ENCODE measurements at places on chromosomes 6 and 20.

GRCh38 chr6:47836046-47836445 is 54.2 kb downstream of the OPN5 start:
- DNase-seq, result no peak

DNA sequence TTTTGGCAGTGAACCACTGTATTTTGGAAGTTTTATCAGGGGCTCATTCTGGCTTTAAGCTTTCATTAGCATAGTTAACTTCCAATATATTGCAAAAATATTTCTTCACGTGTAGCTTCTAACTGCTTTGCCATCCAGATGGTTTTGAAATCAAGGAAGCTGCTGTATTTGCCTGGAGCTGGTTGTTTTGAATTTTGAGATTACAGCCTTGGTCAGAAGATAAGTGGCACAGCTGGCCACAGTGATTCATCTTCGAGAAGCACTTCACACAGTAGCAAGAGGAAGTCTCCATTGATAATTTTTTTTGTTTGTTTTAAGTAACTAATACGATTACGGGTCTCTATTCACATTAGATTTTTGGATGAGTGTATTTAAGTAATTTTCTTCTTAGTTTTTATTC is 3.8 kb downstream of the APCDD1L start:
- no peak for DNase-seq

- DNase-seq, result no peak
Observed at GRCh38 chr6:110440026-110440425, 24.7 kb upstream of the DDO start.

GRCh38 chr6:157684620-157685299 is 138.3 kb upstream of the SNX9 start:
- DNase-seq, result no peak

DNA sequence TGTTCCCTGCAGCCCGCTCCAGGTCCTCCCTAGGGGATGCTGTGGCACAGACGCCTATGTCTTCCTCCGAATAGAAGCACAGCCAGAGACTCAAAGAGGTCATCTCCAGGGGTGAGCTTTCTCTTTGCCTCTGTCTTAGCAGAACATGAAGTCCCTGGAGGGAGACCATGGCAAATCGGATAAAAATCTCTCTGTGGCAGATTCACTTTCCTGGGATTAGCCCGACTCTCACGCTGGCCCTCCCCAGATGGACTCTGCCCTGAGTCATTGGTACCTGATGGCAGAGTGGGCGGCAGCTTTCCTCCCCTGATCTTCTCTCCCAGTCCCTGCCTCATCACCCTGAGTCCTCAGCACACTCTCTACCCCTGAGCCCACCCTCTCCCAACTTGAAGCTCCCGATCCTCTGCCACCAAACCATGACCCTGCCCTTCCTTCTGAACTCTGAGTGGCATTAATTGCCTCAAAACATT is 58.0 kb upstream of the CCDC167 start:
- DNase-seq, result no peak

- DNase-seq, result no peak
Observed at GRCh38 chr20:967796-968742, 34.0 kb downstream of the RSPO4 start.

GRCh38 chr20:57660922-57661745 is 40.9 kb upstream of the ZBP1 start:
- peak; percentile 10 for DNase-seq

- no peak for DNase-seq
Observed at GRCh38 chr6:158812611-158813010, 6.6 kb downstream of the EZR start.

DNA sequence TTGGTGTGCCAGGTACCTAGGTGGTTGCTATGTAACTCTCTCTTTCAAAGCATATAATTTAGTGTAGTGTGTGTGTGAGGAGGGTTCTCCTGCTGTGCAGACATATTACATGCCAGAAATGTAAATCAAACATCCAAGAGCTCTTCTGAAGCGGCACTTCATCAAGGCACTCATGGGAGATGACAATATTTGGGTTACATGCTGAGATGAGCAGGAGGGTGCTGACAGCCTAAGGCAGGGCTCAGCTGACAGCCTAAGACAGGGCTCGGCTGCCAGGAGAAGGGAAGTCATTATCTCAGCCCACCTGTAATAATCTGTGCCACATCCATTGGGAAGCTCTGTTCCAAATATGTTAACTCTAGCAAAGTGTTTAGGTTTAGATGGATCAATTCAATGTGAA is 39.1 kb downstream of the ADGRF5 start:
- DNase-seq, result no peak

DNA sequence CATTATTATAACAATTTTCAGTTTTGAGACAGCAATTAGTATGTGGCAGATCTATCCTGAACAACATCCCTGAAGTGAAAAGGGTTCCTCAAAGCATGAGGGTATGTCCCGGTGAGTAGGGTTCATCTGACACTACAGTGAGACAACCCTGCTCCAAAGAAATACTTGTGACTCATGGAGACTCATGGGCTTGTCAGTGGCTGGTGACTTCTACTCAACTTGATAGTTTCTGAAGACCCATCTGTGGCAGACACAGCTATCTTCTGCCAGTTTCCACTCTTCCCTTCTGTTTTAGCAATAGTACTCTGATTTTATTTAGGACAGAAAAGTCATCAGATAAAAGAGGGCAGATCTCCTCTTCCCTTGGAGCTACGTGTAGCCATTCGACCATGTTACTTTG is 41.4 kb downstream of the MAP3K7 start:
- no peak for DNase-seq

DNA sequence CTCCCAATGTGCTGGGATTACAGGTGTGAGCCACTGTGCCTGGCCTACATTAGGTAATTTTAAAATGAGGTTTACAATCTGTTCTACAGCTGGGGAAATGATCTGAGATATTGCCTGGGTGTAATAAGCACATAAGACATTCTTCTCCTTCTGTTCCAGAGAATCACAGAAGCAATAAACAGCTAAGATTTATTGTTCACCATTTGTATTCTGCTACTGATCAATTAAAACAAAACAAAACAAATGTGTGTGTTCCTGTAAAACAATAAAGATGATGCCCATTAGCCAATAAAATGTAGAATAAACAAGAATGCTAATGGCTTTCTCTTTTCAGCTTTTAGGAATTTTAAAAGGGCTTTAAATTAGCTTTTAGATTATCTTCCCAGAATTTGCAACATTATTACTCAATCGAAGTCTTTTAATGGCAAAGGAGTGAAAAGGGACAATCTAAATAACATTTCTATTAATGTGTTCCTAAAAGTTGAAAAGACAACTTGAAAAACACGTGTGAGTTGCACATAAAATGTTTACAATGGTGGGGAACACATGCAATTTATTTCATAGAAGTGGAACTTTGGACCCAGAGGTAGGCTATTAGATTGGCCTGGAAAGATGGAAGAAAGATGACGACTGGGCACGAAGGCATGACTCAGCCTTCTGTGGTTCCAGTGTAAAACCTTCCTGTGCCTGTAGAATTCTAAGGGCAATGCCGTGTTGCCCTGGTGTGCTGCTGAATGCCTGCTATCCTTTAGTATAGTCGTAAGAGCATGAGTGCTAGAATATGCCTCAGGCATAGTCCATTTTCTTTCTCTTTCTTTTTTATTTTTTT is 29.0 kb upstream of the DEK start:
- DNase-seq, result no peak

- DNase-seq, result no peak
Observed at GRCh38 chr6:143507358-143508145, 4.0 kb downstream of the FUCA2 start.

DNA sequence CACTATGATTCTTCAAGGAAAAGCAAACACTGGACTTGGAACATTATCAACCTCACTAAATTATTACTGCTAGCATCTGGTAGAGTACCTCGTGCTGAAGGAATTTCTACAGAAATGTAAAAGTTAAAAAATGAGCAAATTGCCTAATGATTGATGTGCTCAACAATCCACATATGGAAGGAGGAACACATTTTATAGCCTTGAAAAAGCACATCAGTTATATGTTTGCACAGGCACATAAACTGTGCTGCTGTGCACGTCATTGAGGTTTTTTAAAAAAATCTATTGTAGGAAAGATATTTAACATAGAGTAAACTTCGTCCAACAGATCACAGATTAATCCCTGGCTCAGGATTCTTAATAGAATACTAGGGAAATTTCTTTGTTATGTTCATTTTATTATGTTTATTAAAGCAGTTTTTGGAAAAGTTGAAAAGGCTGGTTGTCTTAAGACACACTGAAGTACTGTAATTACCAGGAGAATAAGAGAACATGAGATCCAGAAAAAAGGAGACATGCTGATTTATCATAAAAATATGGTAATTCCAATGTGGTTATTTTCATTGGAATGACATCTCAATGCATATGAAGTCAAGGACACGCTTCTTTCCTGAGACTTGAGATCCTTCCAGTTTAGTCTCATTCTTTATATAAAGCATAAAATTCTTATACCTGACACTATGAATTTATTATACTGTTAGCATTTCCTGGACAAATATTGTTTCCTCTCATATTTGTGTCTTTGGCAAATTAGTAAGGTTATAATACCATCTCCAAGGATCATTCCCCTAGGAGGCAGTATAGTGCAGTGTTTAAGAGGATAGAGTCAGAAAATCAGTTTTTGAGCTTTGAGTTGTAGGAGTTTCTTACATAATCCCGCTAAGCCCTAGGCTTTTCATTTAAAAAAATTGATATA is 511.1 kb downstream of the TENT5A start:
- DNase-seq, result no peak

DNA sequence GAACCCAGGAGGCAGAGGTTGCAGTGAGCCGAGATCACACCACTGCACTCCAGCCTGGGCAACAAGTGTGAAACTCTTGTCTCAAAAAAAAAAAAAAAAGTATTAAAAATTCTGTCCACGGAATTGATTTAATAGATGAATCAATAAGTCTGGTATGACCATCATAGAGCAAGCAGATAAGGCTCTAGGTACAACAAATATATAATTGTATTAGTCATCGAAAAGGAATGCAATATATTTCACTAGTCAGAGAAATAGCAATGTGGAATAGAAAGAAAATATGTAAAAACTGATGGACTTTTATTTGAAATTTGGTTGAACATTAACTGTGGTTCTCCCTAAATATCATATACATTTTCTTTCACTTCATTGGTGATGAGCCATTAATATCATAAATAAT is 476.8 kb upstream of the AGPAT4 start:
- DNase-seq, result no peak

- DNase-seq, result no peak
Observed at GRCh38 chr6:120320481-120321162, 971.1 kb upstream of the MAN1A1 start.

DNA sequence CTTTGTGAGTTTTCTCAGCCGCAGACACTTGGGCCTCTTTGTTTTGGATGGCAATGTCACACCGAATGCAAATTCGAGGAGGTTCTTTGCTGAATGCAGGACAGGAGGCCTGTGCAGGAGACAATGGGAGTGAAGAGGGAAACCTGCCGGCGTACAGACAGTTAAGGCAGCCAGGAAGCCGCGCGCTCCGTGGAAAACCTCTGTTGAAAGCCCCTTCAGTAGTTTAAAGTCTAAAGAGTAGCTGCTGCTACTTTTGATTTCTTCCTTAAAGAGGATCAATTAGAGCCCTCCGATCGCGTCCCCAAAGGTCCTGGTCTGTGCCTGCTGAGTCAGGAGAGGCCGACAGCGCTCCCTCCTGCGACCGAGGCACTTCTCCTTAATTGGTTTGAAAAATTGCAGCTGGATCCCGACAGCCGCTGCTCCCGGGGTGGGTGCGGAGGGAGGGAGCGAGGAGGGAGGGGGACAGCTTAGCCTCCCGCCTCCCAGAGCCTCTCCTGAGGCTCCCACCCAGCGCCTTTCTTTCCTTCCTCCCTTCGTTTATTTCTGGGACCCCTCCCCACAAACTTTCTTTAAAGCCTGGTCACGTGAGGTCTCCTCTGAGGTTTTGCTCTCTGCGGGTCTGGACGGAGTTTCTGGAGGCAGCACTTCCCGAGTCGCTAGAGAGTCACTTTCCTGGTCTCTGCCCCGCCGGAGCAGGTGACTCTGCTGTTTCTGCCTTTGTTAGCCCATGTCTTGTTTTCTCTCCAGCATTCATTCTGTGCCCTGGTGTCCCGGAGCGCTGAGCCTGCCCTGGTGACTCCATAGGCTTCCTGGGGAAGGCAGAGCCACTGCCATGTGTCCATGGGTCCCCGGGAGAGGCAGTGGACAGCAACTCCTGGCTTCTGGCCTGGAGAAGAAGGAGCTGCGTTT is 22.3 kb upstream of the RPP40 start:
- DNase-seq, result no peak

- no peak for DNase-seq
Observed at GRCh38 chr20:49987868-49988690, 5.3 kb downstream of the SNAI1 start.

DNA sequence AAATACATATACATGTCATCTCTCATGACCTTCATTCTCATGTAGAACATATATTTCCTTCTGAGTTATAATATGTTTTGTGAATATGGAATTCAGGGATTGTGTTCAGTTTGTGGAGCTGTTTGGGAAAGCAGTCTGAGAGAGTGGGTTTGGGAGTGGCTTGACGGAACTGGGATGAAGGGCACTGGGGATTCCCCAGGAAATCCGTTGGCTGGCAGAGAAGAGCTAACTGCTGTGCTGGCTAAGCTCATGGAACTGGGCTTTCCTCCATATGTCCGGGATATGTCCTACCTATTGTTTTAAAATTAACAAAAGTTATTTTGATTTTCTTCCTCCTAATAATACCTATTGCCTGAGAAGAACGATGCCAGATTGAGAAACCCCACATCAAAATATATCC is 359.5 kb upstream of the FLRT3 start:
- DNase-seq, result no peak

DNA sequence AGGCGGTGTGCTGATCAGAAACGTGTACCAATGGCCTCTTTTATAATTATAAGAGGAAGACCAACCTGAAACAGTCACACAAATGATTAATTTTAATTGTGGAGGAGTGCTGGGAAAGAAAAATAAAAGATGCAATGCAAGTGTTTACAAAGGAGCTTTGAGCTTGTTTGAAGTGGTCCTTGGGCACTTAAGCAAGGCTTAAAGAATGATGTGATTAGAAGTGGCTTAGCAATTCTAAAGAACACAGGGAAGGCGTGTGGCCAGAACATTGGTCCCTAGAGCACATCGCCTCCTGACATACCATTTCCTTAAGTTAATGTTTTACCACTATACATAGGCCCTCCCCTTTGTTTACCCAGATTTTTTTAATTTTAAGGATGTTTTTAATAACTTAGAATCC is 26.1 kb downstream of the PTPN1 start:
- DNase-seq, result no peak

- no peak for DNase-seq
Observed at GRCh38 chr20:38395165-38395564, 40.0 kb downstream of the SNHG17 start.

- no peak for DNase-seq
Observed at GRCh38 chr6:70409216-70409615, 4.1 kb upstream of the FAM135A start.

- no peak for DNase-seq
Observed at GRCh38 chr20:35277127-35277526, 795 bp downstream of the MMP24OS start.

Measured in ascending aorta (tissue), 2 donors.